ENCODE measurements at places on chromosomes 5 and 9.

DNA sequence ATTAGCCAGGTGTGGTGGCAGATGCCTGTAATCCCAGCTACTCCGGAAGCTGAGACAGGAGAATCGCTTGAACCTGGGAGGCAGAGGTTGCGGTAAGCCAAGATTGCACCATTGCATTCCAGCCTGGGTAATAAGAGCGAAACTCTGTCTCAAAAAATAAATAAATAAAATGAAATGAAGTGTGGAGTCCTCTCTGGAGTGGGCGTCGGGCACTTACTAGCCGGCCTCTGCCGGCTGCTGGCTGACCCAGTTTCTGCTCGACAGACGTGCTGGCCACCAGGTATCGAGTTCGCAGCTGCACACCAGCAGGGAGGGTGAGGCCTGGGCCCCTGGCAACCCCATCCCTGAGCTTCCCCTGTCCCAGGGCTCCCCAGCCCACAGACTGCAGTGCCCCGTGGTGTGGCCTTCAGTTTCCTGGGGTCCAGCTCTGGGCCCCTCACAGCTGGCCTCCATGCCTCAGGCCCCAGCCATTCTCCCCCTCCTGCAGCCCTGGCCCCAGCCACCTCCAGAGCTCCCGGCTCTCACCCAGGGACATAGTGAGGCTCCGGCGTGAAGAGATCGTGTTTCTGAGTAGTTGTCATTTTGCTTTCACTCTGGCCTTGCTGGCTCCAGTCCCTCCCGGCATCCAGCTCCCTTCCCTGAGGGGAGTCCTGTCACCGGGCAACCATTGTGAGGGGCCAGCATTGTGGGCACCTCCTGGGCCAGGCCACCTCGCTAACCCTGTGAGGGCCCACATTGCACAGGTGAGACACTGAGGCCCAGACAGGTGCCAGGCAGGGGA is 3.8 kb upstream of the STPG3 start:
- DNase-seq = no peak

GRCh38 chr5:135076801-135077200 is 42.8 kb upstream of the PITX1 start:
- DNase-seq = no peak

- no peak for DNase-seq
Observed at GRCh38 chr5:17384181-17384580, 113.8 kb upstream of the TAF11L2 start.

DNA sequence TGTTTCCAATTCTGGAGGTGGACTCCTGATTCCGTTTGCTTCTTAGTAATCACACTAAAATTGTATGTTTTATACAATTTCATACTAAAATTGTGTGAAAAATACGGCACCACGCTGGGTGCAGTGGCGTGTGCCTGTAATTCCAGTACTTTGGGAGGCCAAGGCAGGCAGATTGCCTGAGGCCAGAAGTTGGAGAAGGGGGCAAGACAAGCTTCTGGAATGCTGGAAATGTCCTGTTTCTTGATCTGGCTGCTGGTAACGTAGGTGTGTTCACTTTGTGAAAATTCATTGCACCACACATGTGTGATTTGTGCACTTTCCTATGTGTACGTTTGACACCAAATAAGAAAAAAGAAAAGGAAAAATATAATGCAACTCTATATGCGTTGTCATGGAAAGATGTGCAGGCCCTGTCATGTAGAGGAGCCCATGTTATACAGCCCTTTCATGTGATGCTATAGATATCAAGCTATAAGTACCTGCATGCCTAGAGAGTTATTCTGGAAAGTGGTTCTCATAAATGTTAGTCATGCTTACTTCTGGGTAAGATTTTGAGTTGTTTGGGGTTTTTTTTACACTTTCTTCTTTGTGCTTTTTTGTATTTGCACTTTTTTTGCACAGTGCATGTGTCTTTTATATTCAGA is 119.9 kb downstream of the TMEM174 start:
- no peak for DNase-seq

Data from C1 segment of cervical spinal cord (tissue), 14 donors.